Tibial nerve (tissue), 4 donors: ENCODE measurements at places on chromosomes 5 and 9. TPM values are rescaled to one million over a fixed set of nuclear protein-coding genes. Genes with fewer than 3 reads are reported as not detected.

DNA sequence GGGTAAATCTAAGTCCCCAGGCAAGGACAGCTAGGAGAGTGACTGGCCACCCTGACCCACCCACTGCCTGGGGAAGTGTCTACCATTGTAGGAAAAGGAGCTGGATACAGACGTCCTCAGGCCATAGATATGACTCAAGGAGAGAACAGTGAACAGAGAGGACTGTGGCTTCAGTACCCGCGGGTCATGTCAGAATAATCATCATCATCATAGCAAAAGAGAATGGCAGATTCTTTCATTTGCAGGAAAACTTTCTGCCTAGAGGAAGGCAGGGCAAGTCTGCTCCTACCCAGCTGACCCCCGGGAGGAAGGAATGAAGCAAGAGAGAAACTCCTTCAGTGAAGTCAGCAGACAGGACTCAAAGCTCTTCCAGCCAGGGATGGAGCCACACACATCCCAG, 52.2 kb upstream of the UBTD2 start:
- DNase-seq: no peak

DNA sequence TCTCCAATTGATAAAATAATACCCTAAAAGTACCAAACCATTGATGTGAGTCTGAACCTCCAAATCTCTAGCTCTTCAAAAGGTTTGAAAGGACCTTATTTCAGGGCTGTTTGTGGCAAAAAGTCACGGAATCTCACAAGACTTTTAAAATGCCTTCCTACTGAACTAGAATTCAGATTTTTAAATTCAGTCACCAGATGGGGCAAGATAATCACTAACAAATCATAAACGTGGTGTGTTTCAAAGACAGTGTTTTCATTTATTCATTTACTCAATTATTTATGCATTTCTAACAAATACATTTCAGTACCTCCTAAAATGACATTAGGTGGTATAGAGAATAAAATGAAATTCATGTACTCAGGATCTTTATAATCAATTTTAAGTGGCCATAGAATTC, 68.2 kb upstream of the SMC2 start:
- no peak for DNase-seq

GRCh38 chr9:92769286-92769685, 4.7 kb upstream of the BICD2 start:
- DNase-seq: no peak

DNA sequence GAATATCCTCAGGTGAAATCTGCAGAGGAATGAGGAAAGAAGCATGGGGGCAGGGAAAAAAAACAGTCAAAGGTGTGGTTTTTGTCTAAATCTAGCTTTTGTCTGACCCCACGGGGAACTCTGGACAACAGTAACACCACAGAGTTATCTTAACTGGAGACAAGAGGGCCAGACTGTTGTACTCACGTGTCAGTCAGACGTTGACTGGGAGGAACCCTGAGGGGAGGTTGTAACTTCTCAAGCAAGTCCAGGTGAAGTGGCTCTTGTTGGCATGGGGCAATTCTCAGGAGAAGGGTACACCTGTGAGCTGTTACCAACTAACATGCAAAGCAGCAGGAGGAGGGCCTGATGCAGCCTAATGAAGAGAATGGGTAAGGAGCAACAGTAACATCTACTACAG, 44.1 kb upstream of the SHISAL2B start:
- DNase-seq: no peak

DNA sequence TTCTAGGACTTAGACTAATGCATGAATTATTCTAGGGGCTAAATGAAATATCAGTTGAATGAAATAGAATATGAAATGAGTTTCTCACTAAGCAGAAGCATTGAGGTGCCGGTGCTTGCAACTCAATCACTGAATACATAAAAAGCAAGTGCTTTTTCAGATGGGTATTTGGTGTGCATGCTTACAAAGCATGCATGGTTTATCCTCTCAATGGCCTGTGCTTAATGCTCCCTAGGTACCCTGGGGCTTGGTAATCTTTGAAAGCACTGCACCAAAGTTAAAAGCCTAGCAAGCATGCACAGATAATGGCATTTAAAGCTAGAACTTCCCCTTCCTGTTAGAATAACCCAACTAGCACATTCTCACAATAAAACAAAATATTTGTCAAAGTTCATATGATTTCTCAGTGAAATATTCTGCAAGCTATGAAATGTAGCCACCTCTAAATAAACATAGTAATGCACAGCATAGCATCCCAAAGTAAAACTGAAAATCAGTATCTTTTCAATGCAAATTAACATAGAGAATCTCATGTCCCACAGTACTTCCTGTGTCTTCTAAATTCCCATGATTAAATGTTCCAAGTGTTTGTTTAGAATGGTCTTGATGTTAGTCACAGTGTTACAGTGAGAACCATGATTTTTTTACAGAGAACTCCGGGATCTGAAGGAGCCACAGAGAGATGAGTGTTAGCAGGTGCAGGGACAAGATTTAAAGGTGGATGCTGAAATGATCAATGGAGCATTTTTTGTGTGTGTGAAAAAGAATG, 143.4 kb upstream of the CDH6 start:
- no peak for DNase-seq

GRCh38 chr5:171268700-171269620, 40.1 kb upstream of the TLX3 start:
- DNase-seq: no peak

The PCDHGA4 gene
- total RNA-seq: 6.7 TPM

The ZCCHC9 gene
- total RNA-seq: 18.6 TPM

The TNFSF8 gene
- 2.6 TPM for total RNA-seq

The SLCO6A1 gene
- not detected for total RNA-seq

The AIF1L gene
- 42.9 TPM for total RNA-seq

The UBE2QL1 gene
- 1.0 TPM for total RNA-seq
